Hepatic stellate cell (primary cell): ENCODE measurements at places on chromosomes 3 and 15.

DNA sequence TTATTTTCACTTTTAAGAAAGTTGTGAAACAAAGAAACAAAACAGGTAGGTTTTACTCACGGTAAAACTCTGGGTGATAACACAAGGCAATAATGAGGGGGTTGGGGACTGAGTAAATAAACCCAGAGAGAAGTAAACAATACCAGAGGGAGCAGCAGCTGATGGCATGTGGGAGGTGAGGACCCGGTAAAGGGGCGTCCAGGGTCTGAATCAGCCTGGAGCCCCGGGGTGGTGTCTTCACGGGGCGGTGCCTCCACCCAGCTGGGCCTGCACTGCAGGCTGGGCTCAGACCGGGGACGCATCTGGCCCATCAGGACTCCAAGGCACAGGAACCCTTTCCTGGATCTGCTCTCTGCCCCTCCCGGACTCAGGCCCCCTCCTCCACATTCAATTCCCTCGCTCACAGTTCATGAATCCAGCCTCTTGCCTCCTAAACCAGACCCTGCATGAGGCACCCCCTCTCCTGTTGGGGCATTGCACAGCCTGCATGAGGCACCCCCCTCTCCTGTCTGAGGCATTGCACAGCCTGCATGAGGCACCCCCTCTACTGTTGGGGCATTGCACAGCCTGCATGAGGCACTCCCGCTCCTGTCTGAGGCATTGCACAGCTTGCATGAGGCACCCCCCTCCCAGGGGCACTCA is 73.9 kb upstream of the MFGE8 start:
- no peak for DNase-seq

GRCh38 chr3:14200276-14200675 is 21.7 kb downstream of the LSM3 start:
- DNase-seq: no peak

GRCh38 chr15:48695088-48695826 is 49.7 kb upstream of the FBN1 start:
- DNase-seq: peak; percentile 28

- DNase-seq: no peak
These were observed 864 bp downstream of the SEMA3G start for GRCh38 chr3:52443791-52444687.

DNA sequence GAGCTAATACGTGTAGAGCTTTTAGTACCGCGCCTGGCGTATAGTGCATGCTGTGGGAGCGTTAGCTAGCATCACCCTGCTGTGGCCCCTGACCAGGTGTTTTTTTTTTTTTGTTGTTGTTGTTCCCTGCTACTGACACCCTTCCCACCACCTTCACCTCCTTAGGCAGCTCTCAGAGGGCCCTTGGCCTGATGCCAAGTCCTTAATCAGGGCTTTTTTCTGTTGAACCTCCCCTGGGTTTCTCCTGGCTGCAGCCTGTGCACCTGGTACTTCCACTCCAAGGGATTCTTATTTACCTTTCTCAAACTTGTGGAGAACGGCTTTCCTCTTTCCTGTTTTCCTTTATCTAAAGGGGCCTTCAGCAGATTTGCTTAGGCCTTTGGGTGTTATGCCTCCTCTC is 53.3 kb downstream of the SLC7A14 start:
- DNase-seq: no peak

DNA sequence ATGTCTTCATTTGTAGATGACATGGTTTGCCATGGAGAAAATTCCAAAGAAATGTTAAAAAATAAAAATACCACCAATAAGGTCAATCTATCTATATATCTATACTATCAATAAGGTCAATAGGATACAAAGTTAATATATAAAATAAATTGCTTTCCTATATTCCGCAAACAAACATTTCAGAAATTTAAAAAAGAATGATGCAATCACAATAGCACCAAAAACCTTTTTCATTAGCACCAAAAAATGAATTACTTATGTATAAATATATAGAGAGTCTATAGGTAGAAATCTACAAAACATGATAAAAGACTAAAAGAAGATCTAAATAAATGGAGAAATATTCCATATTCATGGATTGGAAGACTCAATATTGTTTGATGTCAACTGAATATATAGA is 22.8 kb upstream of the GOLGA8A start:
- DNase-seq: no peak

DNA sequence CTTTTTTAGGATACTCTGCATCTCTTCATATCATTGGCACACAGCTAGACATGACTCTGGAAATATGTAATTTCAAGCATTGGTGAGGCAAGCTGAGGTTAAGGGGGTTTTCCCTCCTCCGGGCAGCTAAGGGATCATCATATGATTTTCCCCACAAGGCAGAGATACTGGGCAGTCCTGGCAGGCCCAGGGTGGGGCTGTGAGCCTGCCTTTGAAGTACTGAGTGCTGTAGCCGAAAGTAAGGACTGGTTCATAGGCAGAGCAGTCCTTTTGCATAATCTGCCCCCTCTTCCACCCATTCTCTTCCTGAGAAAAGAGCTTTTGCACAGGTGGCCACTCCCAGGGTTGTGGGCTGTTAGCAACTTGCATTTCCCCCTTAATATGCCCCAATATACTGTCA is 168.8 kb upstream of the MANF start:
- DNase-seq: no peak

- DNase-seq: no peak
These were observed 293.0 kb upstream of the SOX14 start for GRCh38 chr3:137471130-137471529.

GRCh38 chr15:65101891-65102708 is 12.9 kb downstream of the UBAP1L start:
- no peak for DNase-seq

GRCh38 chr3:151214459-151214858 is 11.4 kb upstream of the GPR171 start:
- DNase-seq: no peak

DNA sequence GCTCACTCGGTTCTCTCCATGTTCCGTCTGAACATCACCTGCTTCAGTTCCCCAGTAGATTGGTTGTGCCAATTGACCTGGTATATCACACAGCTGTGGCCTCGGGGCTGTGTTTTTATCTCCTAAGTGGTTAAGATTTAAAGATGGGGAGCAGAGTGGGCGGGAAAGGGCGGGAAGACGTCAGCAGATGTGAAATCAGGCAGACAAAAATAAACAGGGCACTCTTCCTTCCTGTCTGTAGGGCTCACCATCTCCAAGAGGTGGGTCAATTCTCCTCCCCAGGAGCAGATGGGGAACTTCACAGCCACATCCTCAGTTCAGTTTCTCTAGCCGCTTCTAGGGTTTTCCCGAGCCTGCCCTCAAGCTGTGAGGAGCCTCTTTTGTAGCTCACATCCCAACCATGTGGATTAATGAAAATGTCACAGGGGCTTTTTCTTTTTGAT is 26.8 kb upstream of the LIMD1 start:
- DNase-seq: no peak

DNA sequence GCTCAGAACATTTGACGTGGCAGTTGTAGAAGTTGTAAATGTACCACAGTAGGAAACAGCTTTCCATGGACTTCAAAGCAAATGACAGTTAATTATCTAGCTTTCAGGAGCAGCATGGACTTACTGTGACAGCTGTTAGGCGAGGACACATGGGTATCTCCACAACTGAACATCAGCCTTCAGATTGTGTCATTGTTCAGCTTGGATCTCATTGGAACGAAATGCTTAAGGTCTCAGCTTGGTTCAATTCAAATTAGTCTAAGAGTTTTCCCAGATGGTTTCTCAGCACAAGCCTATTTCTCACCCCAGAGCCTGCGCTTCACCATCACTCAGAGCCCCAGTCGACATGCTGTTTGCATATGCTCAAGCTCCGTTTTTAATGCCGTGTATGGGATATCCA is 21.1 kb upstream of the GYG1 start:
- DNase-seq: no peak

- DNase-seq: no peak
These were observed 122.7 kb upstream of the IGF1R start for GRCh38 chr15:98525661-98526001.

- no peak for DNase-seq
These were observed 113.5 kb upstream of the BHLHE40 start for GRCh38 chr3:4865714-4866113.

DNA sequence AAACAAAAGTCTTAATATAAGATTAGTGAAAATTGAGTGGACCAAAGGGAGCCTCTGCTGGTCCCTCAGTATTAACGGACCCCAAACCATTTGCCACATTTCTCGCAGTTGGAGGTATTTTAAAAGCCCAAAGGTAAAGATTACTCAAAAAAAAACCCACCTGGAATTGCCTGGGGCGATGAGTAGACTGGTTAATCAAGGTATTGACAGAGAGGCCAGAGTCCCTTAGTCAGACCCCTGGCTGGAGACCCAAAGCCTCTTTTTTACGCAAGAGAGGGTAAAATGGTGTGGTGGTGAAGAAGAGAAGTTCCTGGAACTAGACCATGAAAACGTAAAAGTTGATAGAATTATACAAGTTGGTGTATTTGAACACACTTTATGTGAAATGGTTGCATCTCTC is 137.2 kb downstream of the IMPG2 start:
- no peak for DNase-seq

- no peak for DNase-seq
These were observed 22.1 kb upstream of the MGLL start for GRCh38 chr3:127844326-127844942.

- DNase-seq: no peak
These were observed 143.2 kb upstream of the PLXND1 start for GRCh38 chr3:129749692-129750091.

GRCh38 chr15:49110158-49110944 is 45.0 kb downstream of the COPS2 start:
- no peak for DNase-seq

DNA sequence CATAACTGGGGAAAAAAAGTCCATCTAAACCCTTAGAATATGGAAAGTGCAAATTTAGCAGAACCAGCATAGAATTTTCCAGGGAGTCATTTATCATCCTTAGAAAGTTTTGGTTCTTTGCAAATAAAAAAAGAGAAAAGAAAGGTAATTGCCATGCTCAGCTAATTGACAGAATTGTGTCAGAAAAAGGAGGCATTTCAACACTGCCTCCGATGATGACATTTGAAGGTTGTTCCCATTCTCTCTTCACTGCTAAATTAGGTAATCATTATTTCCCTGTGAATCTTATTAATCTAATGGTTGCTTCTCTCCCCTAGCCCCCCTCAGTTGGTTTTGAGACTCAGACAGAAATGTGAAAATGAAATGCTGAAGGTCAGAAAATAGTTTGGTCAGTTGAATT is 139.2 kb downstream of the PDCD6IP start:
- no peak for DNase-seq

DNA sequence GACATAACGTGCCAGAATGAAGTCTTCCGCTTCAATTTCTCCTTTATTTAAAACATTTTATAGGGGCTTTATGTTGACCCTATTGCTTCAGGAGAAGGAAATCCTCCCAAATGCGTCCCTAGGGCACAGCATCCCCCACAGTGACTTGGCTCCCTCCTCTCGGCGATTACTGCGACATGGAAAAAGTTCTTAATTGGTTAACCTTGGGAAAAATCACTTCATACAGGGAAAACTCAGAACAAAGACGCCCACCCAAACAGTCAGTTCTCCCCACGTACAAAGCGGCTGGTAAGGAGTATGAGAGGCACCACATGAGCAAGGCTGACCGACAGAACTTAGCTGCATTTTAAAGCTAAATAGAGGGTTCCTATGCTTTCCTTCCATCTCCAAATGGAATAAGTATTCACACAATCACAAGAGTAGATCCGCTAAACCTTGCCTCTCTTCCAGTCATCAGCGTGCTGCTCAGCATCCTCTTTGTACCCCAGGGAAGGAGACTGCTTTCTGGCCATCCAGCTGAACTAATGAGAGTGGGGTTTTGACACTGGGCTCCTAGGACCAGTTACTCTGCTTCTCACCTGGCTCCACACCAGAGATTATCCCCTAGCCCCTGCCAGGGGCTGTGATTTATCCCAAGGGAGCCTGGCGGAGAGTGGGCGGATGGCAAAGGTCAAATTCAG is 415.3 kb upstream of the WNT5A start:
- no peak for DNase-seq

- no peak for DNase-seq
These were observed 253.2 kb upstream of the UBE2E1 start for GRCh38 chr3:23552506-23552905.

- no peak for DNase-seq
These were observed 39.6 kb upstream of the SLCO3A1 start for GRCh38 chr15:91813924-91814323.

DNA sequence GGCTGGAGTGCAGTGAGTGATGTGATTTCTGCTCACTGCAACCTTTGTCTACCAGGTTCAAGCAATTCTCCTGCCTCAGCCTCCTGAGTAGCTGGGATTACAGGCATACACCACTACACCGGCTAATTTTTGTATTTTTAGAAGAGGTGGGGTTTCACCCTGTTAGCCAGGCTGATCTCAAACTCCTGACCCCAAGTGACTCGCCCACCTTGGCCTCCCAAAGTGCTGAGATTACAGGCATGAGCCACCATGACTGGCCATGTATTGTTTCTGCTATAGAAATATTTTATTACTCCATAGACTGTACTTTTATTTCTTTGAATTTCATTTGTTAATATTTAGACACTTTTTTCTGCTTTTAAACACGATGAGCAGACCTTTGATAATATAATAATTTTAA is 60.4 kb downstream of the GTF2E1 start:
- DNase-seq: no peak

DNA sequence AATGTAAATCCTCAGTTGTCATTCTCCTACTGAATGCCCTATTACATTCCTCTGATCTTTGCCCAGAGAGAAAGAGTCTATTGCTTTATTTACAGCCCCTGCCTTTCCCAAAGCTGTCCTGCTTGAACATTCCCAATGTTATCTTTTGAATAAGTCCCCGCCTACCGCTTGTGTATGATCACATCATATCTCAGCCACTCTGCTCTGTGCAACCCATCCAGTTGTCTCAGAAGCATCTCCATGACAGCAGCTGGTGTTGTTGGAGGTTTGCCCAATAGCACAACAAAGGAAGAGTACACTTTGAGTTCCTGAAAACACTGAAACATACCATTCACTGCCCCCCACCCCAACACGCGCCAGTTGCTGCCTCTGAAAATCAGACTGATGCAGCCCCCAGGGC is 22.0 kb upstream of the FAM3D start:
- no peak for DNase-seq

GRCh38 chr3:32203854-32204253 is 34.6 kb upstream of the CMTM8 start:
- no peak for DNase-seq

GRCh38 chr3:51395493-51396213 is 4.6 kb downstream of the RBM15B start:
- no peak for DNase-seq

- no peak for DNase-seq
These were observed 285.1 kb upstream of the CDIN1 start for GRCh38 chr15:36294359-36294758.
